CD4-positive, alpha-beta memory T cell (primary cell): ENCODE measurements at places on chromosomes 4 and X. TPM values are rescaled to one million over a fixed set of nuclear protein-coding genes. Genes with fewer than 3 reads are reported as not detected.

DNA sequence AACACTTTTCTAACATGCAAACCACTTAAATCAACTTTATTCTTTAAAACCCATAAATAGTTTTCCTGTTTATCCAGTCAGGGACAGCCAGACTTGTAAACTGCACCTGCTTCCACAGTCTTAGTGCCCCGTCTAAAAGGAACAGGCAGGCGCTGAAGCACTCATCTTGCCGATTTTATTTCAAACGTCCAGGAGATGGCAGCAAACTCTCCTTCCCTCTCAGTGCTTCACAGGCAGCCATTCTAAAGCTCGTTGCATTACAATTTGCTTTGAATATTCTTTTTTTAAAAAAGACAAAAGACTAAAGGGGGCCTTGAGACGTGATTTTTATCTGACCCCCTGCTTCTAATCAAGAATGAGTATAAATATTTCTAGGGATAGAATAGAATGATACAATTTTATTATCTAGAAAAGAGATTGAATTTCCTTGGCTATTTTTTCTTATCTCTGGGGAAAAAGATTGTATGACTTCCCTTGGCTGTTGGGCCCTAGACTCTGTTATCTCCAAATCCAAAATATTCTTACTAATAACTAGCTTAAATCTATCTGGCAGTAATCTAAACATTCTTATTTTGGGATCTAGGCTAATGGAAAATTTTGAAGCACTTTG lies 93.6 kb upstream of the MYOZ2 start:
- H3K4me1 ChIP-seq: no peaks in the 10 kb centered on the region
- H3K36me3 ChIP-seq: no peaks in the 10 kb centered on the region
- no peak overlapping the region for H3K27ac ChIP-seq
- H3K4me3 ChIP-seq: no peak overlapping the region
- no peaks in the 10 kb centered on the region for H3K27me3 ChIP-seq

GRCh38 chrX:85084770-85085393 lies 81.2 kb downstream of the APOOL start:
- peak; percentile 23 for DNase-seq
- no peak overlapping the region for H3K4me3 ChIP-seq
- H3K36me3 ChIP-seq: no peaks in the 10 kb centered on the region
- H3K4me1 ChIP-seq: no peaks in the 10 kb centered on the region
- no peaks in the 10 kb centered on the region for H3K27me3 ChIP-seq
- H3K27ac ChIP-seq: no peak overlapping the region

DNA sequence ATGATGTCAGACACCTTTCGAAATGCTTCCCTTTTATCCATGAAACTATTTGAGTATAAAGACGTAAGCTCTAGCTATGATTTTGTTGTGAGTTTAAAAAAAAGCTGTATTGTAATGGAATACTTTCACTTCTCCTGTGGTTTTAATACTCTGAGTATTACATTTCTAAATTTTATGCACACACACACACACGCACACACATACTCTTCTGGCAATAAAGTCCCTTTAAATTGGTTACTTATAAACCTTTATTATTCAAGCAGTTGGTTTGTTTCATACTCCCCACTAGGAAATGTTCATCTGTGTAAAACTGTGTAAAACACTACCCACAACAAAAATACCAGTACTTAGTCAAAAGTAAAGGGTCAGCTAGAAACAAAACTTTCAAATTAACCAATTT lies 18.2 kb downstream of the VAMP7 start:
- no peak for DNase-seq
- no peaks in the 10 kb centered on the region for H3K4me1 ChIP-seq
- H3K4me3 ChIP-seq: no peak overlapping the region
- H3K36me3 ChIP-seq: peaks cover 28% of the 10 kb centered on the region
- H3K27ac ChIP-seq: no peak overlapping the region

SERTM2 gene
- not detected for total RNA-seq

- H3K27ac ChIP-seq: no peak overlapping the region
- DNase-seq: peak; percentile 25
- no peaks in the 10 kb centered on the region for H3K36me3 ChIP-seq
- H3K4me3 ChIP-seq: no peak overlapping the region
- no peaks in the 10 kb centered on the region for H3K27me3 ChIP-seq
Measured at GRCh38 chrX:136630881-136631280, 17.1 kb upstream of the CD40LG start.

GRCh38 chr4:156052116-156052515 lies 98.5 kb upstream of the CTSO start:
- no peak overlapping the region for H3K27ac ChIP-seq
- no peaks in the 10 kb centered on the region for H3K27me3 ChIP-seq
- H3K4me3 ChIP-seq: no peak overlapping the region
- H3K36me3 ChIP-seq: no peaks in the 10 kb centered on the region

- H3K4me3 ChIP-seq: no peak overlapping the region
- no peak for DNase-seq
- H3K27me3 ChIP-seq: no peaks in the 10 kb centered on the region
- H3K27ac ChIP-seq: no peak overlapping the region
- no peaks in the 10 kb centered on the region for H3K36me3 ChIP-seq
Measured at GRCh38 chrX:46198858-46199257, 346.4 kb downstream of the ZNF674 start.

DNA sequence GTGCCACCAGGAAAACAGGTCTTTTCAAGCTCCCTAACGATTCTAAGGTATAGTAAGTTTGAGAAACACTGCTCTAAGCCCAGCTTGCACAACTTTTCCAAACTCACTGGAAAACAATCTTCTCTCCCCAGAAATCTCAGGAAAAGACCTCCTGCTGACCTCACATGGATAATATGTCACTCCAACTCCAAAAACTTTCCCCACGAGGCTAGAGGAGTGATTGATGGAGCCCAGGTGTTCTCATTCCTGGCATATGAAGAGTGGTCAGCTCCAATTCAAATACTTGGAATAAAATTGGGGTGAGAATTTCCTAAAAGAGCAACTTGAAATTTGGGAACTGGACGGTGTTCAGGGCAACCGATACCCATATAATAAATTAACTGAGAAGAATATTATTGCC lies 299.9 kb downstream of the PPP4R3C start:
- H3K27me3 ChIP-seq: no peaks in the 10 kb centered on the region
- no peak overlapping the region for H3K4me3 ChIP-seq
- H3K27ac ChIP-seq: no peak overlapping the region
- H3K36me3 ChIP-seq: no peaks in the 10 kb centered on the region
